Effector CD8-positive, alpha-beta T cell (primary cell): ENCODE measurements at places on chromosomes 3 and 15.

GRCh38 chr3:168094877-168095610 lies 680 bp downstream of the GOLIM4 start:
- DNase-seq, result no peak

DNA sequence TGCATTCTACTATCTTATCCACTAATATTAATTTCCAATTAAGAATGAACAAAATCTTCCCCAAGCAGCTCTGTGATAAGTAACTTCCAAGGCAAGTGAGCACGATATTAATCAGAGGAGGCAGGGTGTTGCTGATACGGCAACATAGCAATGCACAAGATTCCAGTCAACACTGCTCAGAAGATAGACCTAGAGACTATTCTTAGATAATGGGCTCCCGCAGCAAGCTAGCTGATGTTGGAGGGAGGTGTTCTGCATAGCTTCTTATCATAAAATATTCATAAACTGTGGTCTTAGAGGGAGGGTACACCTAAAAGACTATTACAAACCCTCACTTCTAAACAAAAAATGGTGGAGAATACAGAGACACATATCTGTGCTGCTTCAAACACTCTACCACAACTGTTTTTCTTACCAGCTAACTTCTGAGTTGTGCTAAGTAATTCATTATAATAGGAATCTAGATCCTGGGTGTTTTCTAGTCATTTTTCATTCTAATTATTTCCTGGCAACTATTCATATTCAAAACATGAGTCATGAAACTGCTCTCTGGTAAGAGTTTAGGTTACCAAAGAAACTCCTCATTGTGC lies 382.0 kb upstream of the SOX14 start:
- no peak for DNase-seq

GRCh38 chr3:47098910-47099309 lies 65.0 kb downstream of the SETD2 start:
- DNase-seq, result no peak

DNA sequence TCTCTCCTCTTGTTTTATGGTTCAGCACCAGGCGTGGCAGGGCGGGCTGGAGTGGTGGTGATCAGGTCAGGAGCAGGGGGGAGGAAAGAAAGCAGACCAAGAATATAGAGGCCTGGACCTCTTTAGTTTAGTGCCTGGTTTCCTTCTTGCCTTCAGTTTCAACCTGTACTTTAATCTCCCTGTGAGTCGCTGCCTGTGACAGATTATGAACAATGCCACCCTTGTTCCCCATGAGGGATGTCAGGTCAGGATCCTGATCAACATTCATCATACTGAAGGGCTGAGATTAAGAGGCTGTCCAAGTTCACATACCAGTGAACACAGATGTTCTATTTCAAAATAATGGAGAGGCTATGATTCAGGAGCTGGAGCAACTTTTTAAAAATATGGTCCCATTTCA lies 11.4 kb downstream of the ENTPD3 start:
- DNase-seq, result no peak

DNA sequence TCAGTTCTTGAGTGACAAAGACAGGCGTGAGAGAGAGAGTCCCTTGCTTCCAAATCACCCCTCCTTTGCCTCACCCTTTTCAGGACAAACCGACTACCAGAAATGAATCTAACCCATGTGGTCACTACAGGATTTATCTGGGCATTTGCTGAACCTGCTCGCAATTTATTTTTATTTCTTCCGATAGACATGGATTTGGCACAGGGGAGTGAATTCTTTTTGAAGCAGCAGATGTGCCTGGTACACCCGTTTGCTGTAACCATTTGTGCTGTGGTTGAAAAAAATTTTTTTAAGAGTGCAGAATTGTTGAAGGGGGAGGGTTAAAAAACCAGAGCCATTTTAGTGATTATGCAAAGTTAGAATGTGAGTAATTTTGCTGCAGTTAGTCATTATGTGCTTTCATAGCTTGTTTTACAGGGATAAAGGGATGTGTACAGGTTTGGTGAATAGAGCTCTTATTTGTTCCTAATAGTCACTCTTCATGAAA lies 442.0 kb downstream of the LPP start:
- no peak for DNase-seq

GRCh38 chr3:195462308-195462610 lies 19.4 kb upstream of the ACAP2 start:
- DNase-seq, result no peak

DNA sequence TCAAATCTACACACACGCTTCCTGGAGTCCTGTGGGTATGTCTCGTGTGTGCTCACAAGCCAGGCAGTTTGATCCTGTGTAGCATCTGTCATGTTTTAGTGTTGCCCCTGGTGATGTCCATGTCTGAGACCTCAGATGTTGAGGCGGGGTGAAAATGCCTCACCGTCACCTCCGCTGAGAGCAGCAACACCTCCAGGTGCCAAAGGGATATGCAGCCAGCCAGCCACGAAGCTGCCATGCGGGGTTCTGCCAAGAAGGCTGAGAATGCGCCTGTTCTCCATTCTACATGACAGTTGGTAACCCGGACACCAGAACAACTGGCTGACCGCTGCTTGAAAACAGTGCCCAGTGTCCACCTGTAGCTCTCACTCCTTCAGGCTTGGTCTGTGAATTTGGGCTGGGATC lies 253.8 kb downstream of the TLE3 start:
- DNase-seq, result no peak

DNA sequence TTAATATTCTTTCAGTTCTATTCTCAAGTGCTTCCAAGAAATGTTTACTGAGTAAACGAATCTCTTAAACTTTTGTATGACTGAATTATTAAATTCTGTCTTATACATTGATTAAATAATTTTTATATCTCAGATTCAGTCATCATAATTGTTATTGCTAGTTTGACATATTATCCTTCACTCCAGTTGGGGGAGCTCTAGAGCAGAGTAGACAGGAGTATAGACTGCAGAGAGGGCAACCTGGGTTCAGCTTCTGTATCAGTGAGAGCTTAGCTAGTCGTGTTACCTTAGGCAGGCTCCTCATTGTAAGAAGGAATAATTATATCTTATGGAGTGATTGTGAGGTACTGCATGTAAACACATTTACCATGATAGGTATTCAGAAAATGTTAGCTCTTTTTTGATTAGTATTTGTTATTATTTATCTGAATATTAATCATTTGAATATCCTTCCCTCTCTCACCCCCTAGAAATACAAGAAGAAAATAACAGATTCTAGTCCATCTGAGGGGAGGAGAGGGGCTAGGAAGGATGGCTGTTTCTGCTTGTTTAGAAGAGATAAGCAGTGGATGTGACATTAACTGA lies 31.0 kb upstream of the ZCWPW2 start:
- no peak for DNase-seq

DNA sequence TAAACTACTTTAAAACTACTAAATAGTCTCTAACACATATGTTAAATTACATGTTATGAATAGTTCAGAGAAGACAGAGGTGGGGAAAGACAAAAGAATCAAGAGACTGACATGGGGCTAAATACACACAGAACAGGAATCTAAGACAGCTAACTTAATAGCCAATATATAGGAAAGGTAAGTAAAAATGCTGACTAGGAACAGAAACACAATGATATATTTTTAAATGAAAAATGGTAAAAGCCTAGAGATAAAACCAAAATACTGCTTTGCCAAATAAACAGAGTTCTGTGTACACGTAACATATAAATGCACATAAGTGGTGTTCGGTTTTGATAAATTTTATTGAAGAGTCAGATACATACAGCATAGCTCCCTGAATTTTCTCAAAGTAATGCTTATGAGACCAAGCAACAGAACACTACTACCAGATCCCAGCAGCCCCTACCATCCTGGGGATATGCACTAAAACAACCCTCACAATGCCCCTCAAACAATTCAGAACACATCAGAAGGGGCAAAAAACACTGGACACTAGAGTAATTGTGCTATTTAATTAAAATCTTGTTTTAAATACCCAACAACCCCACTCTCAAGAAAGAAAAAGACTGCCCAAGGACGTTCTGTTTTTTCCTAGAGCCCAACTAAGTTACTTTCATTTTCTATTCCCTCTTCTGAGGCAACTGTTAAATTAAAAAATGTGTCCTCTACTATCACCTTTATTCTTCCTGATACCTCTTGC lies 121.1 kb downstream of the ADAM10 start:
- DNase-seq, result no peak

- no peak for DNase-seq
Measured at GRCh38 chr15:91853948-91854638, 585 bp downstream of the SLCO3A1 start.

DNA sequence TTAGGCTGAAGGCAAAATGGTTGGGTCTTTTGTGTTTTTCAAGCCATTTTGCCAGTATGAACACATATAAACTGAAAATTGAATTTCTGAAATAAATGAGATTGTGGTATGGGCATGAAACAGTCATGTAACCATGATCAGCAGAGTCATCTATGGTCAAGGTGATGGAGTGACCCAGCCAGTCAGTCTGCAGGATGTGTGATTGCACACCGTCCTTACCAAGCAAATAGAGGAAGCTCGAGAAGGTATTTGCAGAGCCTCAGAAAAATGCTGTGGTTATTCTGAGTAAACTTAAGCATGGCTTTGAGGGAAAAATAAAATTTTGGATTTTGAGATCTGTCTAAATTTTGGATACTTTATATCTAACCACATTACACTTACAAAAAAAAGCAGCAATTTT lies 95.9 kb upstream of the RNF7 start:
- no peak for DNase-seq

- no peak for DNase-seq
Measured at GRCh38 chr15:42728560-42728959, 8.4 kb downstream of the CDAN1 start.

- DNase-seq, result no peak
Measured at GRCh38 chr3:38960953-38961622, 90.7 kb downstream of the SCN11A start.

DNA sequence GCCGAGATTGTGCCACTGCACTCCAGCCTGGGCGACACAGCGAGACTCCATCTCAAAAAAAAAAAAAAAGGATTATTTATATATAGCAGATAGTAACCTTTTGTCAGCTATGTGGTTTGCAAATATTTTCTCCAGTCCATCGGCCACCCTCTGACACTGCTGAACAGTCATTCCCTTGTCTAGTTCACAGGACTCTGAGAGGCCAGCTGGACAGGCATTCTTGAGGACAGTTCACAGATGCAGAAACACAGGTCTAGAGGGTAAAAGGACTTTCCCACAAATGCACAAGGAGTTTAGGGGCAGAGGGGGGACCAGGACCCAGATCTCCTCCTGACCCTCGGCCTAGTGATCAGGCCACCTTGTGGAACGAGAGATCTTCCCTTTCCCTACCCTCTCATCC lies 7.5 kb upstream of the TMEM40 start:
- no peak for DNase-seq

GRCh38 chr3:149527531-149528339 lies 53.2 kb downstream of the TM4SF4 start:
- DNase-seq, result no peak

DNA sequence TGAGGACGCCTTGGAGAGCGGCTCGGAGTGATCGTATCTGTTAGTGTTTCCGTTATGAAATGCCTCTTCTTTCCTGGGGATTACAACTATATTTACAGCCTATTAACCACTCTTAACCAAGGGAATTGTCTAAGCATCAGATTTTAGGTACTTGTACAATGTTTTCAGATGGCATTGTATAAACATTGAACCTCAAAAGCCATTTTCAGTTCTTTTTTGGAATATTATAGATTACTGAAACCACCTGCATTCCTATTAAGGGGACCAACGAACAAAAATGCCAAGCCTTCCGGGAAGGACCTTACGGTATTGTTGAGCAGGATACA lies 1.1 kb downstream of the NEO1 start:
- DNase-seq, result no peak

DNA sequence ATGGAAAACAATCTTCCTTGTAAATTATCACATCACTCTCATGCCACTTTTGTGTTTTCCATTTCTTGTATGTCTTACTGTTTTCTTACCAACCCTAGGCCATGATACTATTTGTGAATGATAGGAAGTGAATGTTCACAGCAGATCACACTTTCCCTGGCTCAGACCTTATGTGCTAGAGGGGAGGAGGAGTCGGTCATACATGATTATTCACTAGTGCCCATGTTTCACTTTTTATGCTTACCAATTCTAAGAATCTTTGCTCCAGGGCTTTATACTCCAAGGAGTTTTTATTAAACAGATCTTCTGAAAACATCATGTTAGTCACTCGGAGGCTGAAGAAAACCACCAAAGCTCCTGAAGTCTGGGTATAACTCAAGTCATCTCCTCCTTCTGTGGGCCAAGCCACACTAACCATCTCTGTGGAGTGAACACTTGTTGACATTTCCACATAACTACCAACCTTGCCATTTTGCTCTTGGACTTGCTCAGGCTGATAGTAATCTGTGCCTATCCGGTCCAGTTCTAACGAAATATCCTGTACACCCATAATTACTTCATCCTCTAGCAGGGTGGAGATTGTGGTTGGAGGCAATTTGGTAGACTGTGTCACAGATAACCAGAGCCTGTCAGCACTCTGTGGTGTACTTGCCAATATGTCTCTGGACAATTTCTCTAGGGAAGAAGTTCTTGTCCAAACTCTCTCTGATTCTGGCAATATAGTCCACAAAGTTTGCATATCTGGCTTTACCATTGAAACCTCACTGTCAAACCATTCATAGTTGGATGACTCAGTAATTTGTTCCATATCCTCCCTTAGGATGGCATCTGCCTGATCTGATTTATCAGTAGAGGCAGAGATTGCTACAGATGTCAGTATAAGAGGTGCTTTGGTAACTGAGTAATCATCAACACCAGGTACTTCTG lies 76.8 kb downstream of the IMPG2 start:
- DNase-seq, result no peak

DNA sequence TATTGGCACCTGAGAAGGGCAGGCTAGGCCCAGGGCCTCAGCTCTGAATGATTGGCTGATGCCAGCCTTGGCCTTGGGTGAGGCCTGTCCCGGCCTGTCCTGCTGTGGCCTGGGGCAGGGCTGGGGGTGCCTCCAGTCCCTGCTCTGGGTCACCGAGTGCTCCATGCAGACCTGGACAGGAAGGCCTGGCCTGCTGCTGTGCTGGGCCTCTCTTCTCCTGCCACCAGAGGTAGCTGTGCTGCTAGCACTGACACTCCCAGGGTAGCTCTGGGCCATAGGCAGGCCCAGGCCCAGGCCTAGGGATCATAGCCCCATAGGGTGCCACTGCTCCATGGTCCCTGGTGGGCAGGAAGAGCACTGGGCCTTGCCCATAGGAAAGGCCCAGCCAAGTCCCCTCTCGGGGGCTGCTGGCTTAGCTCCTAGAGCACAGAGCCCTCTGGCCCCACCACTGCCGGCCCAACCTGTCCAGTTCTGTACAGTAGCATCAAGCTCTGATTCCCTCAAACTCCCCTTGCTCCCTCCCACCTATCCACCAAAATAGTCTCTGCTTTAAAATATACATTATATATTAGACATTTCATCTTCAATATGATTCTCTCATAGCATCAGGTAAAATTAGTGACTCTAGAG lies 18.2 kb downstream of the ABTB1 start:
- no peak for DNase-seq

- DNase-seq, result no peak
Measured at GRCh38 chr15:55786341-55786740, 43.4 kb upstream of the PRTG start.
